ENCODE measurements at places on chromosomes 2 and 18.

GRCh38 chr2:1664698-1665097 is 79.6 kb downstream of the PXDN start:
- no peak for DNase-seq

DNA sequence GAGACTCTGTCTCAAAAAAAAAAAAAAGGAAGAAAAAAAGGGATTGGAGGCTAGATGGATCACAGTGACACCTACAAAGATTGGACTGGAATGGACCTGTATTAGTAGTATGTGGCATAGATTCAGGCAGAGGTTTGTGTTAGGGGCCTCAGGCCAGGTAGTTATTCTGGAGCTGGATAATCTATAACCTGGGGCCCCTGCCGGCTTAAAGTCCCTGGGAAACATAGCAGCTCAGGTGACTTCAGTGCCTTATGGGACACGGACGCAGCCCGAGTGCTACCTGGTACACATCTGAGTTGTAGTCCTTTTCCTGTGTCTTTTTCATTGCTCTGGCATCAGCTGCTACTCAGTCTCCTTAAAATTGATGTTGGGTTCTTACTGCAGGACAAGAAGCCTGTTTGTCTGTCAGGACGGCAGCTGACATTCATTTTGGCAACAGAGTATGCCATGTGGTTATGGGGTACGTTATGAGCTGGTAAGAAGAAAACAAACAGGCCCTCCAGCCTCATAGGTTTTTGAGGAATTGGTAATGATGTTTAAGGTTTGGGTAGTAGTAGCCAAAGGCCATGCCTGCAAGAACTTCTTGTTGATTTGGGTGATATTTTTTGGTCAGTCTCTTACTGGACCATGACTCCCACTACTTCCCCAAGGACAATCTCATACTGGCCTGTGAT is 27.8 kb downstream of the AGFG1 start:
- no peak for DNase-seq

GRCh38 chr2:43223521-43224001 is 2.8 kb downstream of the ZFP36L2 start:
- no peak for DNase-seq

DNA sequence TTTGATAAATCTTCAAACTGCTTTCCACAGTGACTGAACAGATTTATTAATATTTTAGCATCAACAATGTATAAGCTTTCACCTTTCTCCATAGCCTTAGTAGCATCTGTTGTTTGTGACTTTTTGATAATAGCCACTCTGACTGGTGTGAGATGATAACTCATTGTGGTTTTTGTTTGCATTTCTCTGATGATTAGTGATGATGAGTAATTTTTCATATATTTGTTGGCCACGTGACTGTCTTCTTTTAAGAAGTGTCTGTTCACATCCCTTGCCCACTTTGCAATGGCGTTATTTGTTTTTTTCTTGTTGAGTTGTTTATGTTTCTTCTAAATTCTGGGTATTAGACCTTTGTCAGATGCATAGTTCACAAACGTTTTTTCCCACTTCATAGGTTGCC is 952.9 kb downstream of the TRIB2 start:
- DNase-seq, result peak; percentile 33

GRCh38 chr2:45872211-45872610 is 220.7 kb downstream of the PRKCE start:
- no peak for DNase-seq

GRCh38 chr2:206981739-206982340 is 42.5 kb downstream of the CPO start:
- no peak for DNase-seq

DNA sequence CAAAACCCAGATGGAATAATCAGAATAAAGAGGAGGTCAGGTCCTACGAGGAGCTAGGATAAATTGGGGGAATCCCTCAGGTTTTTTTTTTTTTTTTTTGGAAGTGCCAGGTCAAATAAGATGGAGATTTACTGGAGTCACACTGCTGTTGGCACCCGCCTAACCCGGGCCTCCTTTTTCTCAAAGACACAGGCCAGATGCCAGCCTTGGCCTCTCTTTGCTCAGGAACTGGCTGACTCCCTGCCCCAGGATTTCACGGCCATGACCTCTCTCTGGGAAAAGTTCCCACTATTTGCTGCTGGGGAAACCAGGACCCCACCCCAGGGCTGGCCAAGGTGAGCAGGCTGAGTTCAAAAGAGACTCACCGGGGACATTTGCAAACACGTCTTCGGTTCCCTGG is 2.5 kb downstream of the CD8A start:
- DNase-seq, result no peak

DNA sequence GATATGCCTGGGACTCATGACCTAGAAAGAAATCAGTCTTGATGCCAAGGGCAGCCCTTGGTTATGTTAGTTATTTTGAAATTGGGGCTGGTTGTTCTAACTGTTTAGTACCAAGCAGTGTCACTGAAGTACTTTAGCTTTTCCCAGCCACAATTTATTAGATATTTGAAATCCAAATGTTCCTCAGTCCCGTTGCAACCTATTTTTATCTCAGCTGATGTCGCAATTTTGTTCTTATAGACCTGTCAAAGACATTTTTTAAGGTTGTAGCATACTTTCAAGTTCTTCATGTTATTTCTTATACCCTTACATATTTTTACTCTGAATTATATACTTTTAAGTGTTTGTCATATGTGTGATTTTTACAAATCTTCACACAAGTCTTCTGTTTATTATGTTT is 100.1 kb downstream of the LRP1B start:
- no peak for DNase-seq

- no peak for DNase-seq
Observed at GRCh38 chr18:22488554-22488953, 70.8 kb upstream of the CTAGE1 start.

- DNase-seq, result no peak
Observed at GRCh38 chr2:107529146-107529545, 297.5 kb upstream of the RGPD4 start.

DNA sequence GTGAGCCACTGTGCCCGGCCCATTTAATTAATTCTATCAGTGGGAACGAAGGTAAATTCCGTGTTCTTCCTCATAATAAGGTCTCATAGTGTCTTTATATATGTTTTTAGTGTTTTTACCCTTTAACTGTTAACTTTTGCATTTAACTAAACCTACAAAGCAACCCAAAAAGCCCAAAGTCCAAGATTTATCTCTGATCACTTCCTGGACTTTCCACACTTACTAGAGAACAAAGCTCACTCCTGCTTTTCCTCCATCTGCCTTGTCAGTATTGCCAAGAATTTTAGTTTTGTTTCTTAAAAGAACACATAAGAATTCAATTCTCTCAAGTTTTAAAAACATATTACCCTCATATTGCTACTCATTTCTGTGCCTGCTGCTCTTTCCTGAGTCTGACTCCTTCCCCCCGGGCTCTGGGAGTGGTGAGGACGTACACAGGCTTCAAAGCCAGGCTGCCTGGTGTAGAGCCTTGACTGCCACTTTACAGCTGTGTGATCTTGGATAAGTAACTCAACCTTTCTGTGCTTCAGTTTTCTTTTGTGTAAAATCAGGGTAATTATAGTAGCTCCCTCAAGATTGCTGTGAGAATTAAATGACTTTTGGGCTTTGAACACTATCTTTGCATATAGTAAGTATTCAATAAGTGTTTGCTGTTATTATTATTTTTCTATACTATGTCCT is 24.9 kb upstream of the GPR155 start:
- no peak for DNase-seq

- DNase-seq, result no peak
Observed at GRCh38 chr2:20667151-20667530, 197 bp downstream of the GDF7 start.

DNA sequence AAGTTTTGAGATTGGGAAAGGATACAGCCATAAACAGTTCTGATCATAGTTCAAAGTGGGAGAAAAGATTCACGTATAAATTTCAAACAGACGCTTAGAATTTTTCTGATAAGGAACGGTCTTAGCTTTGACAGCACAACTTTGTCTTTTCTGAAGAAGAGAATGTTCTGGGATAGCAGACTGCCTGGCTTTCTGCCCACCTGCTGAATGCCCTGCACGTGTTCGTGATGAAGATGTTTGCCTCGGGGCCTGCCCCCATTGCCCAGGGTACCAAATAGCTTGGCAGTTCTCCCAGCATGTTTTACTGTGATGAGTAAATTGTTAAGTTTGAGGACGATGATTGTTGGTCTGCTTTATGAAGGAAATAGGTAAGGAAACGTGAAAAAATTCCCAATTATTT is 4.6 kb downstream of the MRPL33 start:
- no peak for DNase-seq

GRCh38 chr2:74146929-74147726 is 584 bp downstream of the BOLA3 start:
- no peak for DNase-seq

- no peak for DNase-seq
Observed at GRCh38 chr18:36735130-36735529, 93.7 kb downstream of the TPGS2 start.

DNA sequence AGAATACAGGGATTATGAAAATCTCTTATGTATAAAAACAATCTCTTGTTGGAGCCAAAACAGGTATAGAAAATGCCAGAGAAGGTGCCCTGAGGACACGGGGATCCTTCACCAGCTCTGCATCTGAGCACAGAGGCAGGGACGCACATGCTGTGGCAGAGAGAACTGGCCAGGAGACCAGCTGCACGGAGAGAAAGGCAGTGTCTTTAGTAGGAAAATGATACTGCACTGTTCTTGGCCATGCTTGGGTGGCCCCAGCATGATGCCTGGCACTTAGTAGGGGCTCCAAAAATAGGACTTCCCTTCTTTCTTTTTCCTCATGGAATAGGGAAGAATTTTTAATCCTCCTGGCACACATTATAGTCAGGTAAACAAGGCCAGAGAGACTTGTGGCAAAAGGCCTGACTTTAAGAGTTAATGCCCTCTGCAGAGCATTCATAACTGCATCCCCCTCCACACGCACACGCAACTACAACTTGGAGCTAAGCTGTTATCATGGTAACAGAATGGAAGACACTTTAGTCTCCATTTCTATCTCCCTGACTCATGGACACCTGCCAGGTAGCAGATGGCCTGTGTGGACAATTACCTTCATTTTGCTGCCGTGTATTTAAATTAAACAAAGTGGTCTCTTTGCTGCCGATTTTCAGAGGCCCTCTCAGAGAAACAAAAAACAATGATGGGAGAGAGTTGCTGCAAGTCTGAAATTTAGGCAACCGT is 59.7 kb upstream of the DNMT3A start:
- no peak for DNase-seq

- DNase-seq, result no peak
Observed at GRCh38 chr2:170847716-170848115, 31.0 kb downstream of the GAD1 start.

DNA sequence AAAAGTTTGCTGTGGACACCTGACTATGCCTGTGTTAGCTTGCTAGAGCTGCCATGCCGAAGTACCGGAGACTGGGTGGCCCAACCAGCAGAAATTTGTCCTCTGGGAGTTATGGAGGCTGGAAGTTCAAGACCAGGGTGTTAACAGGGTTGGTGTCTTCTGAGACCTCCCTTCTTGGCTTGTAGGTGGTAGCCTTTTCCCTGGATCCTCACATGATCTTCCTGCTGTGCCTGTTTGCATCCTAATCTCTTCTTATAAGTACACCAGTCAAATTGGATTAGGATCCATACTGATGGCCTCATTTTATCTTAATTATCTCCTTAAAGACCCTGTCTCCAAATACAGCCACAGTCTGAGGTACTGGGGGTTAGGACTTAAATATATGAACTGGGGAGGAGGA is 845 bp downstream of the TMEM177 start:
- DNase-seq, result no peak

- no peak for DNase-seq
Observed at GRCh38 chr18:53752781-53753367, 471.6 kb downstream of the MBD2 start.

DNA sequence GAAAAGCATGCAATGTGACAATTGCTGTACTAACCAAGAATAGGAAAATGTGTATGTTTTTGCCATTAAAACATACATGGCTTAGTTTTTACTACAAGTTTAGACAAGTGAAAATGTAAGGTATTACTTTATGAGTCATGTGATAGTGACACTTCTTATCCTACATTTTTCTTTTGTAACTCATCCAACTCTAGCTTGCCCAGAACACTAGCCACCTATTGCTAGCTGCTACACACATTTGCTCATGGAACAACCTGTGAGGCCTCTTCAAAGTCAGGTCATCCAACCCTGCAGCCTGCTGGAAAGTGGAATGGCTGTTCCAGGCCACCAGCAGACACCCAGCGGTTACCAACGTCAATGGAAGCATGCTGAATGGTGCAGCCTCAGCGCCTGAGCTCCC is 1043.9 kb downstream of the TMEM182 start:
- DNase-seq, result no peak

GRCh38 chr18:51153659-51154371 is 43.7 kb downstream of the MEX3C start:
- no peak for DNase-seq

DNA sequence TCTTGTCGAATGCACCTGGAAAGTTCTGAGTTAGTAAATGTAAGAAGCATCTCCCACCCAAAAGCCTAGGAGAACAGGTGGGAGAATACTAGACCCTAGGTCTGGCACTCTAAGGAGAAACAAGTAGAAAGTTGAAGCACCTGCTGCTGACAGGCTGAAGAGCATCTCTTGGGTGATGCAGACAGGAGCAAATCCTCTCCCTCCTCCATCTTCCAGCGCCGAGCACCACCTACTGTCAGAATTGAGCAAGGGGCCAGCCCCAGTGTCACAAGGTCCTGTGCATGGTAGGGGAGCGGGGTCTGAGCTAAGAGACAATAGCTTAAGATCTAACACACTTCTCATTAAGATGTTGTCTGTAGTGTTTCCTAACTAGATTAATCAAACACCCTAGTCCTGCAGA is 52.9 kb downstream of the HK2 start:
- DNase-seq, result no peak

DNA sequence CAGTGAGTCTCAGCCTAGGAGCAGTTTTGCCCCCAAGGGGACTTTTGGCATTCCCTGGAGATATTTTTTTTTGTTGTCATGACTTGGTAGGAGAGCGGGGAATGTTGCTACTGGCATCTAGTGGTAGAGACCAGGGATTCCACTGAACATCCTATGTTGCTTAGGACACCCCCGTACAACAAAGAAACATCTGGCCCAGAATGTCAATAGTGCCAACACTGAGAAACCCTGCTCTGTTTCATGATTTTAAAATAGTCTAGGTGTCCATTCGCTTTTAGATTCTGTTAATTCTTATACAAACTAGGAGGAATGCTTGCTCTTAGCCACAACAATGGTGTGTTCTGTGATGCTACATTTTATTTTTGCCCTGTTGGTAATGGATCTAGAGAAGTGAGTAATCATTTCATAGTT is 225.8 kb upstream of the SIX3 start:
- peak; percentile 56 for DNase-seq

Data from foreskin keratinocyte (primary cell).